ENCODE measurements at places on chromosomes 5 and 9. TPM values are rescaled to one million over a fixed set of nuclear protein-coding genes. Genes with fewer than 3 reads are reported as not detected.

Gene CMBL
- 55.7 TPM for total RNA-seq

Gene MLANA
- total RNA-seq = not detected

GRCh38 chr9:101381833-101382342 lies 2.9 kb downstream of the BAAT start:
- no peak overlapping the region for H3K27ac ChIP-seq
- no peak for DNase-seq
- no peaks in the 10 kb centered on the region for H3K36me3 ChIP-seq

GRCh38 chr5:107673368-107674136 lies 2.8 kb upstream of the EFNA5 start:
- peak overlapping the region; percentile 71 for H3K4me3 ChIP-seq
- no peak overlapping the region for H3K27ac ChIP-seq

Measured in psoas muscle (tissue), 8 donors.